A549 treated with DMSO at 1 μM for 4 hours (cell line): ENCODE measurements at places on chromosomes 1 and 21. TPM values are rescaled to one million over a fixed set of nuclear protein-coding genes. Genes with fewer than 3 reads are reported as not detected.

WNT9A gene
- 6.6 to 8.9 TPM (median 8.0 TPM) in 5 replicates for total RNA-seq

HOOK1 gene
- total RNA-seq: 0.25 to 0.66 TPM (median 0.31 TPM) in 5 replicates

FCRL4 gene
- total RNA-seq: not detected in 5 replicates

DCST1 gene
- total RNA-seq: not detected in 5 replicates

LAMB3 gene
- total RNA-seq: 19.0 to 25.5 TPM (median 22.6 TPM) in 5 replicates

SPRR2G gene
- not detected in 5 replicates for total RNA-seq

G0S2 gene
- 2.4 to 4.1 TPM (median 3.1 TPM) in 5 replicates for total RNA-seq

TGFBR3 gene
- total RNA-seq: 3.2 to 4.2 TPM (median 3.8 TPM) in 5 replicates

LZIC gene
- 20.7 to 24.6 TPM (median 22.2 TPM) in 5 replicates for total RNA-seq

FAM131C gene
- total RNA-seq: 11.0 to 18.2 TPM (median 15.0 TPM) in 5 replicates
